CD8-positive, alpha-beta memory T cell (primary cell): ENCODE measurements at places on chromosomes 7 and 10.

- no peak for DNase-seq
Observed at GRCh38 chr7:102288285-102288930, 1.7 kb downstream of the SH2B2 start.

DNA sequence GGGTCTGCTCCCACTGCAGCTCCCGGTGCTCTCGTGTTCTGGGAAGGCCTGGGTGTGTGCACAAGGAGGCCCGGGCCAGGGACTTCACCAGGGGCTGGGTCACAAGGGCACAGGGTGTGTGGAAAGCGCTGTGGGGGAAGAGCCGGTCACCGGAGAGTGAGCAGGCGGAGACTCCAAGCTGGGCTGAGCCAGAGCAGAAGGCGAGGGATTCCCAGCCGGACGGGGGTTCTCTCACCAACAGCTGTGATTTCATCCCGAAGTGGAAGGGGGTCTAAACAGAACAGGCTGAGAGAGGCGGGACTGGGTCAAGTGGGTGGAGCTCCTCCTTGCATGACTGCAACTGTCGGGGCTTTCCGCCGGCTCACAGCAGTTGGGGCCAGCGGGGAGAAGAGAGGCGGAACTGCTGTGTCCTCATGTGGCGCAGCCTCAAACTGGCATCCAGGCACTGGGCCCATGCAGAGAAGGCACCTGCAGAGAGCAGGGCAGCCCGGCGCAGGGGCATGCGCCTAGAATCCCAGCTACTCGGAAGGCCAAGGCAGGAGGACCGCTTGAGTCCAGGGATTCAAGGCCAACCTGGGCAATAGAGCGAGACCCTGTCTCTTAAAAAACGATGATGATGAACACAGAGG, 7.6 kb upstream of the ORAI2 start:
- peak; percentile 85 for DNase-seq

DNA sequence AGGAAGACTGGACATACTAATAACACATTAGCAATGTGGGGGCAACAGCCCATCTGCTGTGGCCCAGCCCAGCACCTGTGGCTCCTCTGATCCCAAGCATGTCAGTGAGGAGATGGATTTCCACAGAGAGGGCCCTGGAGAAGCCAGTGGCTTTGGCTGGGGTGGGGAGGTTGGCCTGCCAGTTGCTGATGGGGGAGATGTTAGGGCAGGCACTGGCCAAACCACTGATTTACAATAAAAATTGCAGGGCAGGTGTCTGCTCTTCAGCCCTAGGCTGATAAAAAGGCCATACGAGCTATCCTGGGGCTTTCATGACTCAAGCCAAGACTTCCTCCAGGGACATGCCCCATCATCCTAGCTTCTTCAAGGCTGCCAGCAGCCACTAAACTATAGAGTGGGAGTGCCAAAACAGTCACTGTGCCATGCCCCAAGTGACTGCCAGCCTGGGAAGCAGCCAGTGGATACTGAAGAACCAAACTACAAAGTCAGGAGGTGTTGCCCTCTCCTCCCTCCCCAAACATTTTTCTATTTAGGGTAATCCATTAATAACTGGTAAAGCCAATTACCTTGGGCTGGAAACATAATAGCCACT, 37.8 kb downstream of the DPCD start:
- no peak for DNase-seq

- DNase-seq = no peak
Observed at GRCh38 chr10:124599588-124600050, 138.0 kb downstream of the LHPP start.

DNA sequence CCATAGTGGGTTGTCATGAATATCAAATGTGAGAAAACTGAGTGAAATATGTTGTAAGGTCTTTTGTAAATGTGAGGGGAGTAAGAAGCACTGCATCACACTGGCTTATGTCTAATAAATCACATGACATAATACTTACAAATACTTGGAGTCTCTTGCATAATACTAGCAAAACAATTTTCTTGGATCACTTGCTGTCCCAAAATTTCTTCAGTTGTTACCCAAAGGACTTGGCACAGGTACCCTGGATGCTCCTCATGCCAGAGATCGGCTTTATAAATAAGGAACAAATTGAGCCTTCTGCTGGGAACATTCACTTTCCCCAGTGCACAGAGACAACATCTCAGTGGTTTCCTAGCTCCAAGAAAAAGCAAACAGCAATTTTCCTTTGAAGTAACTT, 5.0 kb upstream of the LRIT2 start:
- no peak for DNase-seq

DNA sequence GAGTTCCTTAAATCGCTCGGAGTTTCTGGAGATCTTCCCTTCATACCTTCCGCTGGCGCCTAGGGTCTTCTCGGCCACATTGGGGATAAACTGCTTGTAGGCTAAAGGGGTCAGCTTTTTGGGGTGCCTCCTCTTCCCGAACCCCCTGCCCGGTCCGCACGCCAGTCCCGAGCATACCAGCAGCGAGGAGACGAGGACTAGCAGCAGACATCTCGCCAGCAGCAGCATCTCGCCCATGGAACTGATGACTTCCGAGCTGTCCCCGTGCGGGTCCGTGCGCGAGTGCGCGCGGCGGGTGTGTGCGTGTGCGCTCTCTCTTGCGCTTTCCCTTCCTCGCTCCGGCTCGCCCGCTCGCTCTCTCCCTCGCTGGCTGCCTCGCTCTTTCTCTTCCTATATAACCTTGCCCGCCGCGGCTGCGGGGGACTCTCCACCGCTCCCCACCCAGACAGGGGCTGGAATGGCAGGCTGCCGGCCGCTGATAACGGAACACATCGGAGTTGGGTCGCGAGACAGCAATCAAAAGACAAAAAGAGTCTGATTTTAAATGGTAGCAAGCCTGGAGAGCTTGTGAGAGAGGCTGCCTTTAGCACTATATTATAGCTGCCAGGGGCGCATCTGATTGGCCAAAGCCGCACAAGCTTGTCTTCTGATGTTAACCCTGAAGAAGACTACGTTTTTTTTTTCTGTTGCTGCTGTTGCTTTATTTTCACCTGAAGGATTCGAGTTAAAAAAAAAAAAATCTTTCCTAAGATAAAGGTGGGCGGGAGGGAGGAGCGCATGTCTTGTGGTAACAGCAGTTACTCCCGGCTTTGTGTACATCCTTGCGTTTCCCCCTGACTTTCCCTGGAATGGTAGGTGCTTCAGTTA, at the start of gene SHH:
Gene SHH, minus strand, starts transcription at position 569 of the 867 bp plus-strand sequence. Its CDS starts 341 bp downstream, at position 228.
- DNase-seq = no peak

GRCh38 chr7:102047-102711, 90.2 kb upstream of the FAM20C start:
- DNase-seq = no peak

DNA sequence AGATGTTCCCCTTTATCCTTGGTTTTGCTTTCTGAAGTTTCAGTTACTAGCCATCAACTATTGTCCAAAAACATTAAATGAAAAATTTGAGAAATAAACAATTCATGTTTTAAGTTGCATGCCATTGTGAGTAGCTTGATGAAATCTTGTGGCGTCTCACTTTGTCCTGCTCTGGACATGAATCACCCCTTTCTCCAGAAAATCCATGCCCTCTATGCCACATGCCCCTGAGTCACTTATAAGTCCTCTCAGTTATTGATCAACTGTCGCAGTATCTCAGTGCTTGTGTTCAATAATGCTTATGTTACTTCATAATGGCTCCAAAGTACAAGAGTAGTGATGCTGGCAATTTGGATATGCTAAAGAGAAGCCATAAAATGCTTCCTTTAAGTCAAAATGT, 208.0 kb upstream of the FERD3L start:
- no peak for DNase-seq
